CD14-positive monocyte (primary cell): ENCODE measurements at places on chromosomes 11 and 22. TPM values are rescaled to one million over a fixed set of nuclear protein-coding genes. Genes with fewer than 3 reads are reported as not detected.

GRCh38 chr11:65685981-65686380, 23.3 kb upstream of the RELA start:
- no peaks in the 10 kb centered on the region for H3K4me1 ChIP-seq
- no peak for DNase-seq
- no peaks in the 10 kb centered on the region for H3K36me3 ChIP-seq
- no peak overlapping the region for H3K27ac ChIP-seq
- no peaks in the 10 kb centered on the region for H3K27me3 ChIP-seq

DNA sequence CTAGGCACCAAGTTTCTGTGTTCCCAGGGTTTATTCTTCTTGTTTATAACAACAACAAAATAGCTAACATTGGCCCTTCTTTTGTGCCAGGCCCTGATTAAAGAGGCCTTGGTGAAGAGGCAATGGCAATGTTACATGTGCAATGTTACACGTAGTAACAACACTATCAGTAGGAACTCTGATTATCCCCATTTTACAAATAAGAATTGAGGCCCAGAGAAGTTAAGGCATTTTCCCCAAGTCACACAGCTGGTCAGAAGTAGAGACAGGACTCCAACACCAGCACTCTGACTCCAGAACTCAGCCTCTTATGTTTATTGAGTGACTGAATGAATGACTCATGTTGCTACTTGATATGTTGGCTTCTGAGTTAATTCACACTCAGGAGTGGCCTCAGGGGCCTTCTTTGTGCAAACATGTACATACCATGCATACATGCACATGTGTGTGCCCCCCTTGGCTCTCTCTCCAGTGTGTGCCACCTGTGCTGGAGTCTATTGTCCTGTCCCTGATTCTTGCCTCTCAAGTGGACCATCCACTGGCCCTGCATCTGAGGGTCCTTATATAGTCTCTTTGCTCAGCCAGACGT, 98.4 kb downstream of the TP53I11 start:
- H3K27ac ChIP-seq: no peak overlapping the region
- no peaks in the 10 kb centered on the region for H3K36me3 ChIP-seq
- no peaks in the 10 kb centered on the region for H3K27me3 ChIP-seq
- DNase-seq: no peak

- H3K36me3 ChIP-seq: no peaks in the 10 kb centered on the region
- no peaks in the 10 kb centered on the region for H3K4me1 ChIP-seq
- H3K27me3 ChIP-seq: no peaks in the 10 kb centered on the region
- DNase-seq: no peak
- H3K27ac ChIP-seq: no peak overlapping the region
These were observed 15.0 kb upstream of the PITPNB start for GRCh38 chr22:27934069-27934468.

GRCh38 chr11:21105196-21105917, 436.0 kb downstream of the NELL1 start:
- no peaks in the 10 kb centered on the region for H3K4me1 ChIP-seq
- H3K27me3 ChIP-seq: no peaks in the 10 kb centered on the region
- no peak overlapping the region for H3K27ac ChIP-seq
- DNase-seq: no peak

- H3K27ac ChIP-seq: no peak overlapping the region
- no peak for DNase-seq
- H3K4me1 ChIP-seq: peaks cover 14% of the 10 kb centered on the region
- H3K4me3 ChIP-seq: no peak overlapping the region
- no peaks in the 10 kb centered on the region for H3K36me3 ChIP-seq
- peaks cover 37% of the 10 kb centered on the region for H3K27me3 ChIP-seq
These were observed 16.4 kb downstream of the USP2 start for GRCh38 chr11:119365071-119365591.

Gene GLYATL2
- polyA plus RNA-seq: not detected

DNA sequence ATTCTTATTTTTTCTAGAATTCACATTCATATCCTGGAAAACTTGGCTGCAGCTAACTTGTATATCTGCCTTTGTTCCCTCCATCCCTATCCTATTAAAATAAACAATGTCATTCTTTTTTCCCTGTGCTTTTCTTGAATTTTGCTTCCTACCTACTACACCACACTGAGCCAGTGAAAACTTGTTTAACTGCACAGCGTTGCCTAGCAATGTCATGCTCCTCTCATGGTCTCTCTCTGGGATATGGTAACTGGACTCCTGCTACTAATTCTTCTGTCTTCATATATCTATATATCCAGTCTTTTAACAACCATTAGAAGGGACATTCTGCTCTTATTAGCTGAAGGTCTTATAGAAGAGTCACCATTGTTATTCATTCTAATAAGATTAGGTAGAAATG, 434.4 kb downstream of the METTL15 start:
- no peak overlapping the region for H3K27ac ChIP-seq
- no peak overlapping the region for H3K4me3 ChIP-seq
- DNase-seq: no peak
- no peaks in the 10 kb centered on the region for H3K36me3 ChIP-seq

- peaks cover 16% of the 10 kb centered on the region for H3K27me3 ChIP-seq
- no peak for DNase-seq
- no peaks in the 10 kb centered on the region for H3K36me3 ChIP-seq
- no peak overlapping the region for H3K4me3 ChIP-seq
- H3K27ac ChIP-seq: no peak overlapping the region
- peaks cover 6% of the 10 kb centered on the region for H3K4me1 ChIP-seq
These were observed 24.6 kb upstream of the TMA7B start for GRCh38 chr22:39935612-39936011.

DNA sequence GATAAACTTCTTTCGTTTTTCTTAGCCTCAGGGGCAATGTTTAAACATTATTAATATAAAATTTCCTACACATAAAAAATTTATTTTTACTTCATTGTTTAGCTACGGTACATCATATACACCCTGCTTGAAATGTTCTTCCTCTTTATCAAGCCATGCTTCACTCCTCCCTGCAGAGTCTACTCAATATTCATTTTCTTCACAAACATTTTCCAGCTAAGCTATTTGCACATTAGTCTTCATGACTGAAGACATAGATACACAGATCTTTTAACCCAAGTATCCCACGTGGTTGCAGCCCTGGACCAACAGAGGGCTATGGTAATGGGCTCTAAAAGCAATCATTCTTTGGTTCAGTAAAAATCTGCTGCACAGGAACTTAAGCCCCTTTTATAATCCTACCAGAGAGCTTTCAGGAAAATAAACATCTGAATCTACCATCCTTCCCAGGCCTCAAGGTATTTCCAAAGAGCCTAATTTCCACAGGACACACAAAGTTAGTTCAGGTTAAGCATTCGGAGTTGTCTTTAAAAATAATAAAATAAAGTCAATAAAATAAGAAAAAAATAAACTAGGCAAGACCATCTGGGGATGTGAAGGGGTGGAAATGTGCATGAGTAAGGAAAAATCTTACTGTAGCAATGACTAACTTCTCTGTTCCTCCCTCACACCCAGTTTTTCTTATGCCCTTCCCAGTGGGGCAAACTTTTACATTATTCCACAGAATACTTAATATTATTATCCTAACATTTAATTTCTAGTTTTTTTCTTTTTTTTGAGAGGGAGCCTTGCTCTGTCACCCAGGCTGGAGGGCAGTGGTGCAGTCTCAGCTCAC, 21.6 kb upstream of the OR6X1 start:
- DNase-seq: no peak
- H3K36me3 ChIP-seq: no peaks in the 10 kb centered on the region
- H3K27ac ChIP-seq: no peak overlapping the region
- H3K4me1 ChIP-seq: no peaks in the 10 kb centered on the region
- H3K4me3 ChIP-seq: no peak overlapping the region
- H3K27me3 ChIP-seq: no peaks in the 10 kb centered on the region

DNA sequence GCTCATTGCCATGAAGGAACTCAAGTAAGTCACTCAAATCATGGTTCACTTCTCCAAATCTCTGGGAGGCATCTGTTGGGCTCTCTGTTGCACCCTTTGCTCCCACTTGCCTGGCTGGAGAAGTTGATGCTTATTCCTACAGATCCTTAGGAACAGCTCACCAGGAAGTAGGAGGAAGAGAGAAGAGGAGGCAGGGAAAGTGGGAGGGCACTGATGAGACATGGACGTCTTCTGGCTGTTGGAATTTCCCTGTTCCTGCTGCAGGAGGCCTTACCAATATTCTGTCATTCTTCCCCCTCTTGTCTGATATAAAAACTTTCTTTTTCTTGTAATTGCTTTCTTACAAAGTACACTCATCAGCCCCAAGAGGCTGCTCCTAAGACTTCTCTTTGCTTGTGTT, 13.6 kb downstream of the POLR2F start:
- H3K4me3 ChIP-seq: no peak overlapping the region
- H3K4me1 ChIP-seq: no peaks in the 10 kb centered on the region
- no peak overlapping the region for H3K27ac ChIP-seq

GRCh38 chr11:77882396-77882795, 61.5 kb downstream of the AAMDC start:
- no peaks in the 10 kb centered on the region for H3K4me1 ChIP-seq
- peaks cover 78% of the 10 kb centered on the region for H3K36me3 ChIP-seq
- no peak for DNase-seq
- no peaks in the 10 kb centered on the region for H3K27me3 ChIP-seq

GRCh38 chr11:121551463-121551862, 98.7 kb upstream of the SORL1-AS1 start:
- no peak for DNase-seq
- no peaks in the 10 kb centered on the region for H3K4me1 ChIP-seq
- H3K36me3 ChIP-seq: peaks cover 90% of the 10 kb centered on the region

Gene MDK
- 2.8 and 2.9 TPM in 2 replicates for polyA plus RNA-seq

DNA sequence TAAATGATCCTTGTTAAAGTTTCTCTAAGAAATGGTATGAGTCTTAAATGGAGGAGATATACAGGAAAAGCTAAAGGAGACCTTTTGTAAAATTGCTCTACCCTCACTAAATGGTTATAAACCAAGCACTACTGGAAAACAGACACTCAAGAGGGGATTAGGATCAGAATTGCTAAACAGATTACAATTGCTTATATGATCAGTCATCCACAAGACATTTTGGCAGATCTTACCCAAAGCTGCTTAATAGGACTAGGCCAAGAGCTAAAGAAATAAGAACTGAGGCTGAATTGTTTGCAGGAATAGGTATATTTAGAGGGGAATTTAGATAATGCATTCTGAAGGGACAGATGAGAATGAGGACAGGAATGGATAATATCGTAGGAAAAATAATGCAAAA, 9.5 kb downstream of the HARBI1 start:
- no peak overlapping the region for H3K27ac ChIP-seq
- peaks cover 7% of the 10 kb centered on the region for H3K36me3 ChIP-seq
- no peak for DNase-seq
- no peaks in the 10 kb centered on the region for H3K27me3 ChIP-seq

- no peak for DNase-seq
- no peak overlapping the region for H3K27ac ChIP-seq
- H3K27me3 ChIP-seq: no peaks in the 10 kb centered on the region
- H3K36me3 ChIP-seq: peaks cover 16% of the 10 kb centered on the region
- no peaks in the 10 kb centered on the region for H3K4me1 ChIP-seq
These were observed 47.2 kb downstream of the KCNQ1OT1 start for GRCh38 chr11:2652333-2653197.

Gene MYRF
- not detected for polyA plus RNA-seq

Gene TMEM25
- not detected for polyA plus RNA-seq

DNA sequence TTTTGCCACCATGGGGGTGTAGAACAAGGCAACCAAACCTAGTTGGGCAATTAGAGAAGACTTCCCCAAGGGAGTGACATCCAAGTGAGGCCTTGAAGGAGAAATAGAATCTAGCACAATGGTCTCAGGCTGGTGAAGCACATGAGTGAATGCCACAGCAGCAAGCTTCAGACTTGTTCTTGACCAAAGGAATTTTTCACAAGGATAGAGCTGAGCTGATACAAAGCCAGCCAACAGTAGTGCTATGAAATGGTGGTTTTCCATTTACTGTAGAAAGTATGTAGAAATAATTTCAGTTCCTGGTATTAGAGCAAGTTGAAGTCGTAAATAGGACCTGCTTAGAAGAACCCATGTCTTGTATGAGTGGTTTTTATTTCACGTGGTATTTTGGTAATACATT, 148.3 kb upstream of the RASSF10 start:
- H3K4me3 ChIP-seq: no peak overlapping the region
- no peak for DNase-seq
- H3K4me1 ChIP-seq: no peaks in the 10 kb centered on the region
- H3K27me3 ChIP-seq: peaks cover 16% of the 10 kb centered on the region
- no peaks in the 10 kb centered on the region for H3K36me3 ChIP-seq
- no peak overlapping the region for H3K27ac ChIP-seq

DNA sequence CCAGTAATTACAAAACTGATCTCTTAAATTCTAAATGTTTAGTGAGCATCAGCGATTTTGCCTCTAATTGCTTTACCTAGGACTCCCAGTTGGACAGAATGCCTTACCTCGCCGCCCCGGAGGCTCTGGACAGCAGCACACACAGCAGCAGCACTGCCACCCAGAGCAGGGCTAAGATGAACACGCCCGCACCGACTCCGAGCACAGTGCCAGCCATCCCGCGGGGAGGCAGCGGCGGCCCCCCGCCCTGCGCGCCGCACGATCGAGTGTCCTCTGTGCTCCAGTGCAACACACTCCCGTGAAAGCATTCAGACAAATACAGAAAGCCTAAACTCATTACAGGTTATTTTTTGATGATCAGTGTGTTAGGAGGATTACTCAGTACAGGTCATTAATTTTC, 9.4 kb downstream of the TMEM218 start:
- H3K4me3 ChIP-seq: no peak overlapping the region
- peaks cover 9% of the 10 kb centered on the region for H3K4me1 ChIP-seq
- peaks cover 60% of the 10 kb centered on the region for H3K36me3 ChIP-seq
- no peak overlapping the region for H3K27ac ChIP-seq

Gene OR8G1
- polyA plus RNA-seq: not detected

DNA sequence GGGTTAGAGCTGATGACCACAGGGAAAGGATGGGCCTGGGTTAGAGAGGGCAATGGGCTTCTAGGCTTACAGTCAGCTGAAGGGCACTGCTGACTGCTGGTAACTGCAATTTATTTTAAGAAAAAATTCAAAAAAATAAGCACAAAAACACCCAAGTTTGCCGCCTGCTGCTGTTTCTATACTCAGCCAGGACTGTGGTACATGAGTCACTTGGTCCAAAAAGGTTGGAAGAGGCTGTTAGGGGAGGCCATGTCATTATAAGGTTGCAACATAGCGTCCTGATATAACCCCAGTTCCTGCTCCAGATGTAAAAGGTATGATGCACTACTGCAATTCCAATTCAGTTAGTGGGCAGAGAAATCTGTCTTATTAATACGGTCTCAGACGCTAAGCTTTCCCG, 98.9 kb downstream of the ETS1 start:
- no peak overlapping the region for H3K27ac ChIP-seq
- no peak overlapping the region for H3K4me3 ChIP-seq

- H3K36me3 ChIP-seq: peaks cover 6% of the 10 kb centered on the region
- H3K27ac ChIP-seq: no peak overlapping the region
- H3K4me3 ChIP-seq: no peak overlapping the region
- peaks cover 43% of the 10 kb centered on the region for H3K4me1 ChIP-seq
These were observed 79.8 kb downstream of the KCNQ1 start for GRCh38 chr11:2524446-2525165.

Gene PIH1D2
- polyA plus RNA-seq: not detected

DNA sequence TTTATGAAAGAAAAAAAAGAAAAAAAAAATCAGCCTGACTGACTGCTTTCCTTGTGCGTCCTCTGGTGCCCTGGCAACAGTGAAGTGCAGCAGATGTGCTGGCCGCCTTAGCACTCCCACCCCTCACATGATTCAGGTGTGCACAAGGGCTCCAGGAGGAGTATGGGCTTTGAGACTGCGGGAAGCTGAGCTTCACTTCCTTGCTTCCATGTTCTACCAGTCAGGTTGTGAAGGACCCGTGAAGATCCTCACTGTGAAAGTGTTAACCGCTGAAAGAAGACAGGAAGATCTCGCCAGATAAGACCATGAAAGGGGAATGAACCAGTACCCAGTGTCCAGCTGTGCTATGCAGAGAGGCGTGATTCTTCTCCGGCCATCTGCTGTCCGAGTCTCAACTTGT, 48.2 kb downstream of the HIRA start:
- H3K4me1 ChIP-seq: no peaks in the 10 kb centered on the region
- no peak overlapping the region for H3K27ac ChIP-seq
- no peak for DNase-seq
- H3K36me3 ChIP-seq: peaks cover 75% of the 10 kb centered on the region

Gene MCHR1
- not detected for polyA plus RNA-seq

Gene KRTAP5-9
- polyA plus RNA-seq: not detected

Gene MMP8
- 0.14 TPM for polyA plus RNA-seq
